AG10803 (cell line): ENCODE measurements at places on chromosomes 3 and 15.

- DNase-seq = no peak
Observed at GRCh38 chr3:35544976-35545375, 94.3 kb upstream of the ARPP21 start.

DNA sequence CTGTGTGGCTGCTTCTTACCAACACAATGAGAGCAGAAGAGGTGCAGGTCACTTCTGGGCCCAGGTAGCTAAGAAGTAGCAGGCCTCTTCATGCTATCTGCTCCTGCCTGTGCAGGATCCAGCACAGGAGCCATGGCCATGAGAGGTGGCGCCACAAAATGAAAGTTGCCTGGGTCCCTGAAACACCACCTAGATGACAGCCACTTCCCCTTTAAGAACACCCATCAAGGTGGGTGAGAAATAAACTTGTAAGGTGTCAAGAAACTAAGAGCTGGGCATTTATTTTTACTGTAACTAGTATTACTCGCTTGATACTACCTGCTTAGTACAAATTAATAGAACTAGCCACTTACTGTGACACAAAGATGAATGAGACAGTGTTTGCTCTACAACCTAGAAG is 484.6 kb upstream of the TBL1XR1 start:
- DNase-seq = no peak

GRCh38 chr15:72205273-72205672 is 7.7 kb upstream of the GRAMD2A start:
- DNase-seq = no peak

DNA sequence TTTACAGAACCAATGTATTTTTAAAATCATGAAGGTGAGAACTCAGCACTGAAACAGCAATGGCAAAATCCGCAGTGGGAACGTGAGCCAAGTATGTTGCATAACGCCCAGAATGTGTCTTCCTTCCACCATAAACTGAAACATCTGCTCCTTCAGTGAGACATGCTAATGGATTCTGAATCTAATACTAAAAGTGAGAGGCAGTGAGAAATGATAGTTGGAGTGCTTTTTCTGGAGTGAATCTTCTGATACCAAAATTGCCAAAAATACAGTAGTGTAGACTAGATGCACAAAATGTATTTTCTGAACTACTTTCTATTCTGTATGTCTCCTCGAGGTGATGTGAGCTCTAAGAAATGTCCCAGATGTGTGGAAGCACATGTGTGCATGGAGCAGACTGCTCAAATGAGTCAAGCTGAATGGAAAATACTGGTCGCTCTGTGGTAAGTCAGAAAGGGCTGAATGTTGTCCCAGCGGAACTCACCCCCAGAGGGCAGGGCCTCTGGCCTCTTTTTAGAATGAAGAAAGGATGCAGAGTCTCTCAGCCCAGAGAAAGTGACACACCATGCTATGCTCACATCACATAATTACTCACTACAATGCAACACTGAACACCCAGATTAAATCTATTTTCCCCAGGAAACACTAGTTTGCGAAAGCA is 73.0 kb downstream of the ATP10A start:
- peak; percentile 95 for DNase-seq

GRCh38 chr3:158906749-158907148 is 104.9 kb downstream of the MFSD1 start:
- no peak for DNase-seq

- peak; percentile 47 for DNase-seq
Observed at GRCh38 chr3:28860307-28860706, 420.6 kb upstream of the RBMS3 start.
